Vein endothelial cell (primary cell): ENCODE measurements at places on chromosomes 6 and 20. TPM values are rescaled to one million over a fixed set of nuclear protein-coding genes. Genes with fewer than 3 reads are reported as not detected.

The BACH2 gene
- 1.8 and 2.9 TPM in 2 replicates for total RNA-seq

The ZNF334 gene
- total RNA-seq: under 0.01 and 0.48 TPM in 2 replicates

The SLC17A1 gene
- total RNA-seq: not detected in 2 replicates

The SLC2A10 gene
- total RNA-seq: 7.5 and 8.8 TPM in 2 replicates

The CST4 gene
- total RNA-seq: not detected in 2 replicates

The CD109 gene
- 36.3 and 77.2 TPM in 2 replicates for total RNA-seq

The HTR1B gene
- 31.8 and 34.0 TPM in 2 replicates for total RNA-seq

The ASIP gene
- total RNA-seq: not detected in 2 replicates
